Liver (tissue), 10 donors: ENCODE measurements at places on chromosomes 12 and 14. TPM values are rescaled to one million over a fixed set of nuclear protein-coding genes. Genes with fewer than 3 reads are reported as not detected.

Gene TAS2R13
- total RNA-seq = 6.2 TPM

Gene CELA1
- not detected for total RNA-seq

Gene SDR9C7
- total RNA-seq = not detected

Gene SLC39A2
- total RNA-seq = 0.08 TPM

Gene IL23A
- 0.25 TPM for total RNA-seq

Gene BCL11B
- total RNA-seq = 0.42 TPM

Gene SERPINA1
- total RNA-seq = 10,220 TPM

Gene LRRIQ1
- total RNA-seq = 0.05 TPM

Gene DHRS4L2
- 16.7 TPM for total RNA-seq

Gene CABP1
- total RNA-seq = 0.05 TPM

Gene OTX2
- not detected for total RNA-seq

Gene APOF
- total RNA-seq = 11.9 TPM

Gene TMTC1
- total RNA-seq = 1.2 TPM

Gene LHX5
- total RNA-seq = not detected

Gene CTSG
- total RNA-seq = not detected

Gene BEGAIN
- 0.47 TPM for total RNA-seq

Gene KRT77
- not detected for total RNA-seq

Gene RESF1
- total RNA-seq = 41.4 TPM

Gene RERGL
- total RNA-seq = 0.19 TPM

Gene PLA2G1B
- 1.4 TPM for total RNA-seq

Gene MIP
- 0.50 TPM for total RNA-seq

Gene SRRM4
- not detected for total RNA-seq

Gene FLVCR2
- total RNA-seq = 13.1 TPM

Gene KNTC1
- total RNA-seq = 5.6 TPM

Gene KRT1
- total RNA-seq = 2.7 TPM

Gene TAS2R8
- total RNA-seq = not detected
